Subcutaneous preadipocyte (primary cell): ENCODE measurements at places on chromosomes 13 and 19. TPM values are rescaled to one million over a fixed set of nuclear protein-coding genes. Genes with fewer than 3 reads are reported as not detected.

The DYRK1B gene
- total RNA-seq = 9.0 and 14.7 TPM in 2 replicates

The ZNF577 gene
- total RNA-seq = 3.7 and 4.0 TPM in 2 replicates

The FAM32A gene
- 86.4 and 92.6 TPM in 2 replicates for total RNA-seq

The KLK4 gene
- not detected in 2 replicates for total RNA-seq

The ZNF682 gene
- total RNA-seq = 1.4 and 1.5 TPM in 2 replicates

The FOSB gene
- 0.37 and 0.39 TPM in 2 replicates for total RNA-seq

The ZNF253 gene
- total RNA-seq = 3.3 and 4.7 TPM in 2 replicates

The GNG8 gene
- total RNA-seq = not detected in 2 replicates

The CD79A gene
- total RNA-seq = not detected in 2 replicates

The KATNAL1 gene
- 10.9 and 14.7 TPM in 2 replicates for total RNA-seq

The IGFL4 gene
- not detected in 2 replicates for total RNA-seq

The ZNF540 gene
- 0.20 TPM in 1 of 2 replicates, not detected in the other for total RNA-seq

The RDH8 gene
- 0.39 TPM in 1 of 2 replicates, not detected in the other for total RNA-seq

The TNFSF11 gene
- total RNA-seq = under 0.01 TPM in 1 of 2 replicates, not detected in the other

The COMP gene
- total RNA-seq = 0.20 and 0.37 TPM in 2 replicates

The SPACA4 gene
- total RNA-seq = not detected in 2 replicates

The BEST2 gene
- total RNA-seq = not detected in 2 replicates

The LPAR6 gene
- total RNA-seq = 4.0 and 4.1 TPM in 2 replicates

The CEACAM1 gene
- not detected in 2 replicates for total RNA-seq

The SHANK1 gene
- total RNA-seq = 0.73 and 1.2 TPM in 2 replicates

The CAPN12 gene
- not detected in 2 replicates for total RNA-seq

The LYL1 gene
- total RNA-seq = 0.73 and 0.98 TPM in 2 replicates

The CEACAM20 gene
- total RNA-seq = not detected in 2 replicates

The TGDS gene
- 10.3 and 11.7 TPM in 2 replicates for total RNA-seq

The ADGRE2 gene
- 1.1 and 3.7 TPM in 2 replicates for total RNA-seq

The TRIM13 gene
- total RNA-seq = 14.7 and 17.2 TPM in 2 replicates

The OCEL1 gene
- total RNA-seq = 2.5 and 2.9 TPM in 2 replicates

The UBE2L5 gene
- total RNA-seq = not detected in 2 replicates

The FBL gene
- 199 and 231 TPM in 2 replicates for total RNA-seq

The BRME1 gene
- total RNA-seq = 0.78 and 1.1 TPM in 2 replicates

The SBK3 gene
- total RNA-seq = 0.37 TPM in 1 of 2 replicates, not detected in the other

The VSTM1 gene
- not detected in 2 replicates for total RNA-seq

The AKAP8L gene
- 51.8 and 58.8 TPM in 2 replicates for total RNA-seq

The KCNC3 gene
- under 0.01 TPM in 1 of 2 replicates, not detected in the other for total RNA-seq

The CCL25 gene
- not detected in 2 replicates for total RNA-seq

The UPK1A gene
- total RNA-seq = not detected in 2 replicates

The HSD17B14 gene
- 1.1 and 1.4 TPM in 2 replicates for total RNA-seq

The KLK10 gene
- not detected in 2 replicates for total RNA-seq

The CEACAM6 gene
- total RNA-seq = not detected in 2 replicates

The PABPC3 gene
- total RNA-seq = under 0.01 TPM in 2 replicates

The ZNF132 gene
- 7.0 and 7.2 TPM in 2 replicates for total RNA-seq

The ZNF93 gene
- total RNA-seq = 3.9 and 4.8 TPM in 2 replicates

The CDC34 gene
- total RNA-seq = 41.5 and 44.8 TPM in 2 replicates

The PRTN3 gene
- not detected in 2 replicates for total RNA-seq
